NCI-H1417 (cell line): ENCODE measurements at places on chromosomes 6 and 20.

GRCh38 chr20:11387189-11387754 lies 530.4 kb upstream of the BTBD3 start:
- DNase-seq, result no peak

- DNase-seq, result no peak
Observed at GRCh38 chr20:1020614-1021013, 18.5 kb upstream of the RSPO4 start.

DNA sequence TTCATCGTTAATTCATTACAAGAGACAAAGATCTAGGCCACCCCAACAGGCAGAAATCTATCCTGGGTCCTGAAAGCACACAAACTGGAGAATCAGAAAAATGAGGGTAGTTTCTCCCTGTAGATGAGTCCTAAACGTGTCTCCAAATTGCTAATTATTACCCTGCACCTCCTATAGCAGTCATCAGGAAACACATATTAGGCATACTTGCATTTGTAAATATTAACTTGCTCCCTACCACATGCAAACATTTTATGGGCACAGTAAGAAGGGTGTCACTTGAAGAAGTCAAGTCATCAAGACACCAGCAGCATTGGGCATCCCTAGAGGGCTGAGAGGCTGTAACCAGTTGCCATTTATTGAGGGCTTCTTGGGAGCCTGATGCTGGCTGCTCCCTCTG lies 17.9 kb upstream of the SIRPB1 start:
- no peak for DNase-seq

GRCh38 chr20:58584881-58585752 lies 66.0 kb upstream of the STX16 start:
- no peak for DNase-seq
